ENCODE measurements at places on chromosomes 5 and 9.

DNA sequence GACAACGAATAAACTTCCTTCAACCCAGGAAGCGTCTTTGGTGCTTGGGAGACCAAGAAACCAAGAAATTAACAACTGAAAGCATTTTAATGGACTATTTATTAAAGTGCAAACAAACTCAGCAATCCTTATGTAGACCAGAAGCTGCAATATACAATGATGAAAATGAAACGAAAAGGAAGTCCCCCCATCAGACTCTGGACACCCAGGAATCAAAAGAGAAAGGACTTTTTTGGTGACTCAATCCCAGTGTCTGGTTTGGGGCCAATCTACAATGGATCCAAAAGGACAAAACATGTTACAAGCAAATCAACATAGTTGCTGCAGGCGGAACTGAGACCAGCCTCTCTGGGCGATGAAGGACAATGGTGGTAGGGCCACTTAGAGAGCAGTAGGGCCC is 39.5 kb downstream of the C9orf152 start:
- DNase-seq: no peak

GRCh38 chr5:154972476-154973080 is 31.7 kb downstream of the MRPL22 start:
- DNase-seq: no peak

- DNase-seq: no peak
These were observed at the start of gene PCDHA5 for GRCh38 chr5:140821375-140822280. Gene PCDHA5, plus strand, starts transcription at chr5:140821613.

- no peak for DNase-seq
These were observed 13.5 kb downstream of the GALNT10 start for GRCh38 chr5:154203798-154204578.

DNA sequence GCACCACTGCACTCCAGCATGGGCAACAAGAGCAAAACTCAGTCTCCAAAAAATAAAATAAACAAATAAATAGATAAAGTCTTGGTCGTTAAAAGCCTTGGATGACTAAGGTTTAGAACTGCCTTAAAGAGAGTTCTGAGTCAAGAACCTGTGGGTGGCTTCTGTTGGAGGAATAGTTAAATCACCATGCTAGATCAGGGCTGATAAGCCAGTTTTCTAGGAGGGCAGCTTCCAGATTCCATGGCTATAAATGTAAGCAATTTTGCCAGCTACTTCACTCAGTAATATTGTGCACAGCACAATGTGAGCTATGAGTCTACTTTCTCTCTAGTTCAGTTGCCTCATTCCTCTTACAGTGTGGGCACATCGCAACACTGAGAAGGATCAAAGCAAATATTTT is 242.1 kb upstream of the NUDT12 start:
- DNase-seq: no peak

DNA sequence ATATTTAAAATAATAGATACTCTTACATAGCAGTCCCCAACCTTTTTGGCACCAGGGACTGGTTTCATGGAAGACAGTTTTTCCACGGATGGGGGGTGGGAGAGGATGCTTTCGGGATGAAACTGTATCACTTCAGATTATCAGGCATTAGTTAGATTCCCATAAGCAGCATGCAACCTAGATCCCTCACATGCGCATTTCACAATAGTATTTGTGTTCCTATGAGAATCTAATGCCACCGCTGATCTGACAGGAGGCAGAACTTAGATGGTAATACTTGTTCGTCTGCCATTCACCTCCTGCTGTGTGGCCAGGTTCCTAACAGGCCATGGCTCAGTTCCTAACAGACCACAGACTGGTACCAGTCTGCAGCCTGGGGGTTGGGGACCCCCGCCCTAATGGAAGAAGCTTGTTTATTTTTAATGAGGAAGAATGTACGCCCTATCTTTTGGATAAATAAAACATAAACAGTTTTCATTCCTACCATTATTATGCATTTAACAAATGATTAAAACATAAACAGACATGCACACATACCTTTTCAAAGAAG is 187.7 kb downstream of the ZSWIM6 start:
- no peak for DNase-seq

GRCh38 chr5:140298183-140298601 is 4.7 kb downstream of the PFDN1 start:
- no peak for DNase-seq

Data from activated T-cell treated with anti-CD3 and anti-CD28 coated beads for 4 hours (primary cell).